Glomerular endothelial cell (primary cell): ENCODE measurements at places on chromosomes 2 and 18. TPM values are rescaled to one million over a fixed set of nuclear protein-coding genes. Genes with fewer than 3 reads are reported as not detected.

Gene EMX1
- total RNA-seq = not detected in 2 replicates

Gene CAPN14
- 0.15 and 0.35 TPM in 2 replicates for total RNA-seq

Gene DYSF
- 300 and 435 TPM in 2 replicates for total RNA-seq

Gene TMEM37
- total RNA-seq = 2.2 and 5.5 TPM in 2 replicates

Gene ANKRD62
- not detected in 2 replicates for total RNA-seq

Gene SERPINB11
- not detected in 2 replicates for total RNA-seq

Gene ITGAV
- total RNA-seq = 200 and 227 TPM in 2 replicates

Gene XIRP2
- total RNA-seq = 2.8 and 6.5 TPM in 2 replicates

Gene YWHAQ
- 305 and 357 TPM in 2 replicates for total RNA-seq

Gene TBR1
- not detected in 2 replicates for total RNA-seq

Gene ASIC4
- not detected in 2 replicates for total RNA-seq

Gene DNER
- total RNA-seq = 5.4 and 13.4 TPM in 2 replicates

Gene TUBA3D
- not detected in 2 replicates for total RNA-seq

Gene SKOR2
- total RNA-seq = not detected in 2 replicates

Gene PCARE
- total RNA-seq = not detected in 2 replicates

Gene RBKS
- 0.63 and 1.6 TPM in 2 replicates for total RNA-seq

Gene GULP1
- 15.9 and 33.8 TPM in 2 replicates for total RNA-seq

Gene DSEL
- 7.6 and 9.3 TPM in 2 replicates for total RNA-seq

Gene CPS1
- total RNA-seq = 0.34 and 0.53 TPM in 2 replicates

Gene SP5
- 0.06 TPM in 1 of 2 replicates, not detected in the other for total RNA-seq

Gene C2orf66
- total RNA-seq = 0.39 and 1.1 TPM in 2 replicates
